Urinary bladder (tissue), 4 donors: ENCODE measurements at places on chromosomes 3 and 15. TPM values are rescaled to one million over a fixed set of nuclear protein-coding genes. Genes with fewer than 3 reads are reported as not detected.

The SNUPN gene
- total RNA-seq: 25.1 TPM

The EIF4G1 gene
- 117 TPM for total RNA-seq

The DUOXA2 gene
- total RNA-seq: 0.42 TPM

The NMB gene
- 1.6 TPM for total RNA-seq

The ARRDC4 gene
- 36.7 TPM for total RNA-seq

The FOXL2NB gene
- total RNA-seq: not detected

The BCL6 gene
- 9.8 TPM for total RNA-seq
